ENCODE measurements at places on chromosomes 3 and 15. TPM values are rescaled to one million over a fixed set of nuclear protein-coding genes. Genes with fewer than 3 reads are reported as not detected.

- DNase-seq, result no peak
Measured at GRCh38 chr15:36756707-36757106, 177.3 kb downstream of the CDIN1 start.

DNA sequence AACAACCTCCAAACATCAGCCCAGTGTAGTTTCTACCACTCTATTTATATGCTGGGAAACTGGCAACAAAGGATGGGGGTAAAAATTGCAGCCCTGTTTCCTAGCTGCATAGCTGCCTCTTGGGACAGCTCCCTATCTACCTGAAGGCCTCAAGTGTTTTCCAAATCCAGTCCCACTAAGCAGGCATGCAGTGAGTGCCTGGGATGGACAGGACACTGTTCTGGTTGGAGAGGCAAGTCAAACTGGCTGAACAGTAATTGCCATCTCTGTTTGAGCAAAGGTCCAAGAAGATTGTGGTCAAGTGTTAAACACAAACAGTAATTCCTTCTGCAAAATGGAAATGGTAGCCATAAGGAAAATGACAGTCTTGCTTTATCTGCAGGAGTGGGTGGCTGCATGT, 125.4 kb downstream of the FMN1 start:
- no peak for DNase-seq

The ARNT2 gene
- total RNA-seq, result 3.7 TPM

The SLC35G2 gene
- total RNA-seq, result 7.3 TPM

All from posterior vena cava (tissue), 2 donors.